Suprapubic skin (tissue), 4 donors: ENCODE measurements at places on chromosomes 2 and 18. TPM values are rescaled to one million over a fixed set of nuclear protein-coding genes. Genes with fewer than 3 reads are reported as not detected.

- DNase-seq: no peak
These were observed 19.0 kb downstream of the DNPEP start for GRCh38 chr2:219368690-219369191.

DNA sequence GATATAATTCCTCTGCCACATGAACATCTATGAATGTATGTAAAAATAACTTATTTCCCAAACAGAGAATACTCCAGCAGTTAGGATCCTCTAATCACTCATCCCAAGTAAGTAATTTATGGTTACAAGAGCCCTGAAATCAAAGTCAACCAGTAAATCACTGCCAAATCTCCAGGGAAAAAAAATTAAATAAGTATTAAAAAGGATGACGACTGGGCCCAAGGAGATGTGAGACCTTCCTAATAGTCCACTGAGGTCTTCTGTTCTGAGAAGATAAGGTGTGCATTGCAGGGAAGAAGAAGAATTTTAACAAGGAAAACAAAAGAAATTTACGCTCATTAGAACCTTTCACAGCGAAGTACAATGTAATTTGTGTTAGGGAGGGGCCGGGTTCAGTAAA, 28.0 kb upstream of the WDR75 start:
- no peak for DNase-seq

DNA sequence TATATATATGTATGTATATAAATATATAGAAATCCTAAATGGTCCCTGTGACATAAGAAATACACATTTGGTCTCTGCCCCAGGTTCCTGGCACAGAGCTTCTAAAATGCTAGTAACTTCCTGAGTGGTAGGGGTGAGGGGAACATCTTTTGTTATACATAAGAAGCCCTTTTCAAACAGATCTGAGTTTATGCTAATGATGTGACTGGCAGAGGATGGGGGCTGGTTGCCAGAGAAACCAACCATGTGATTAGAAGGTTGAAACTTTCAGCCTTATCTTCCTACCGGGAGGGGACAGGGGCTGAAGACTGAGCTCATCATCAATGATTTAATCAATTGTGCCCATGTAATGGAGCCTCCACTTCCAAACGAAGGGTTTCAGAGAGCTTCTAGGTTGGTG, 16.3 kb downstream of the MFSD2B start:
- no peak for DNase-seq

The TMEM247 gene
- not detected for total RNA-seq

The ELMOD3 gene
- total RNA-seq: 32.1 TPM

The FZD7 gene
- 20.0 TPM for total RNA-seq

The TCF23 gene
- not detected for total RNA-seq

The ESPNL gene
- 0.25 TPM for total RNA-seq

The HK2 gene
- 9.3 TPM for total RNA-seq

The POTEC gene
- not detected for total RNA-seq
